ENCODE measurements at places on chromosomes 1 and 21.

DNA sequence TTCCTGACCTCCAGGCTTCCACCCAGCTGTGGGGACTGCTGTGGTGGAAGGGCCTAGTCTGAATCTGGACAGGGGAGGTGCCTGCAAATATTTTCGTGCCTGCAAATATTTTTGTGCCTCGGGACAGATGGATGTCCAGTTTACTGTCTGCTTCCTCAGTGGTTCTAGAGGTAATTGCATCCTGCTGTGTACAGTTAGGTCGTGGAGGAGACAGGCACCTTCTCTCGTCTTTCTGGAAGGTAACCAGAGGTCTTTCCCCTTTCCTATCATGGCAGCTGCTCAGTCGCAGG, 53.8 kb upstream of the TINAGL1 start:
- no peak for DNase-seq

GRCh38 chr21:42837421-42838211, 41.7 kb downstream of the WDR4 start:
- DNase-seq = no peak

GRCh38 chr1:9275567-9276034, 17.1 kb upstream of the SPSB1 start:
- DNase-seq = peak; percentile 79

DNA sequence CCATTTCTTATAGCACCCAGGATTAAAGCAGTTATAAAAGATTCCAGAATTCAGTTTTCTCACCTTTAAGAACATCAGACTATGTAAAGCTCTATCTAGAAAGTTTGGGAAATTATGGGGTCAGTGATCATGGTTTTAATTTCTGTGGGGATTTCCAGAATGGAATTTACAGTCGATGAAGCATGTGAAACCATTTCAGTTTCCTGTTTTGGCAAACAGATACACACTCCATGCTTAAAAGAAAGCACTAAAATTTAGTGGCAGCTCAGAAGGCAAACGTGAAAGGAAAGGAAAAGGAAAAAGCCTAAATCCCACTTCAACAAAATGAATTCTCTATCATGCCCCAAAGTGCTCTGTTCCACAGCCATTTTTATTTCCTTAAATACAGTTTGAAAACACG, 60.4 kb downstream of the FYB2 start:
- no peak for DNase-seq

DNA sequence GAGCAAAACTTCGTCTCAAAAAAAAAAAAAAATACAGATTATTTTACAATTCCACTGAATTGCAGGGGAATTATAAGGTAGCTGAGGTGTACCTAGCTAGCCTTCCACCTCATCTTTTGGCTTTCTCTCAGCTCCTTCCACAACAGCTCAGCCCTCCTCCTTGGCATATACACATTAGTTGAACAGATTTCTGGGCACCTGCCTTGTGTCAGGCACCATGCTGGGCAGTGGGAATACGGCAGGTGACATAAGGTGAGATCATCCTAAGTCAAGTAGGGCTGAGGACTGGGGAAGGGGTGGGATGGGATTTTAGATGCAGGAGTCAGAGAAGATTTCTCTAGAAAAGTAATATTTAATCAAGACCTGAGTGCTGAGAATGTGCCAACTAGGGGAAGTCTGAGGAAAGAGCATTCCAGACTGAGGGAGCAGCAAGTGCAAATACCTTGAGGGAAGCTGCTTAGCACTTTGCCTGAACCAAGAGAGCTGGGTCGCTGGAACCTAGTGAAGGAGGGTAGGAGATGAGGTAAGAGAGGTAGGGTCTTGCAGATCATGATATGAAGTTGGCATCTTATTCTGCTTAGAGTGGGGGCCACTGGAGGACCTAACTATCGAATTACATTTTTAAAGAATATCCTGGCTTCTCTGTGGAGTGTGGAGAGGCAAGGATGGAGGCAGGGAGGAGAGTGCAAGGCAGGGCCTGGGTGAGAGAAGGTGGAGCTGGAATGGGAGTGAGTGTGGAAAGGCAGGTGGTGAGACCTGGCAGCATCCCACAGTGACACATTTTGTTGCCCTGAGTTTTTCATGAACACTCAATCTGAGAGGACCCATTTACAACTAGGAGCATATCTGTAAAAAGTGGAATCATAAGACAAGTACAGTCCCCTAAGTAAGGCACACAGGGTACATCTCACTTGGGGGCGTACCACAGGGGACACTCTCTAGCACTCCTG, 28.2 kb downstream of the LAMC2 start:
- no peak for DNase-seq

GRCh38 chr1:85201340-85202091, 700 bp upstream of the SYDE2 start:
- peak; percentile 59 for DNase-seq

DNA sequence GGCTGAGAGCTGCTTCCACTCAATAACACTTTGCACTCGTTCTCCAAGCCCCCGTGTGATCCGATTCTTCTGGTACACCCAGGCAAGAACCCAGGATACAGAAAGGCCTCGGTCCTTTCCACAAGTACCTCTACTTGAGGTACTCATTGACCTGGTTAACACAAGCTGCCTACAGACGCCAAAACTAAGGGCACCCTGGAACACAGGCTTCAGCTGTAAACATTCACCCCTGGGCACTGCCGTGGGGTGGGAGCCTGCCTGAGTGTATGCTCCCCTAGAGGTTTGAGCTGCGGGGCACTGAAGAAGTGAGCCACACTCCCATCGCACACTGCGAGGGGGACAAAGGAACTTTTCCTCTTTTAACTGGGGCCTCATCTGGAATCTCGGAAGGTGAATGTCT, 30.5 kb downstream of the LRRC3 start:
- no peak for DNase-seq

- DNase-seq = no peak
Observed at GRCh38 chr21:43684424-43684823, 25.1 kb downstream of the RRP1B start.

DNA sequence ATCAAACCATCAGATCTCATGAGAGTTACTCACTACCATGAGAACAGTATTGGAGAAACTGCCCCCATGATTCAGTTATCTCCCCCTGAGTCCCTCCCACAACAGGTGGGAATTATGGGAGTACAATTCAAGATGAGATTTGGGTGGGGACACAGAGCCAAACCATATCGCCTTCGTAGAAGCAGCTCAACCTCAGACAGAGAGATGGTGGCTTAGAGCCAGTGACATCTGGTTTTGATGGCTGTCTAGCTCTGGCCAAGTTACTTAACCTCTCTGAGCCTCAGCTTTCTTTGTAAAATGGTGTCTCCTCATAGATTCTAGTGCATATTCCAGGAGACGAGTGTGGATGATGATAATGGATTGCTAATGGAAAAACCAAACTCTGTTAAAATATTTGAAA, 27.2 kb downstream of the MX1 start:
- no peak for DNase-seq

- no peak for DNase-seq
Observed at GRCh38 chr1:216005916-216006315, 417.3 kb downstream of the USH2A start.

DNA sequence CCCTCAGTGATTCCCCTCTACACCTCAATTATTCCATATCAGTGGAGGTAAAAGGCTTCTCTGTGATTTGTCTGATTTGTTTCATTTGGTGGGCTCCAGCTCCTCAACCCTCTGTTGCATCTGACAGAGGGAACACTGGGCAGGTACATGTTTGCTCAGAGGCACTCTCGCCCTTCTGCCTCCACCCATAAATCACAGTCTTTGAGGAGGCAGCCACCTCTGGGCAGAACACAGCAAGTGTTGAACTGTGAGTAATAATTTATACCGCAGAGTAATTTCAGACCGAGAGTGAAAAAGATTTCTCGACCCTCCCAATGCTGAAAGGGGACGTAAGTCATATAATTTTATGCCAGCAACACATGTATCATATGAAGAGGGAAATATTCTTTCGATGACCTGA, 330.1 kb upstream of the PBX1 start:
- DNase-seq = no peak

DNA sequence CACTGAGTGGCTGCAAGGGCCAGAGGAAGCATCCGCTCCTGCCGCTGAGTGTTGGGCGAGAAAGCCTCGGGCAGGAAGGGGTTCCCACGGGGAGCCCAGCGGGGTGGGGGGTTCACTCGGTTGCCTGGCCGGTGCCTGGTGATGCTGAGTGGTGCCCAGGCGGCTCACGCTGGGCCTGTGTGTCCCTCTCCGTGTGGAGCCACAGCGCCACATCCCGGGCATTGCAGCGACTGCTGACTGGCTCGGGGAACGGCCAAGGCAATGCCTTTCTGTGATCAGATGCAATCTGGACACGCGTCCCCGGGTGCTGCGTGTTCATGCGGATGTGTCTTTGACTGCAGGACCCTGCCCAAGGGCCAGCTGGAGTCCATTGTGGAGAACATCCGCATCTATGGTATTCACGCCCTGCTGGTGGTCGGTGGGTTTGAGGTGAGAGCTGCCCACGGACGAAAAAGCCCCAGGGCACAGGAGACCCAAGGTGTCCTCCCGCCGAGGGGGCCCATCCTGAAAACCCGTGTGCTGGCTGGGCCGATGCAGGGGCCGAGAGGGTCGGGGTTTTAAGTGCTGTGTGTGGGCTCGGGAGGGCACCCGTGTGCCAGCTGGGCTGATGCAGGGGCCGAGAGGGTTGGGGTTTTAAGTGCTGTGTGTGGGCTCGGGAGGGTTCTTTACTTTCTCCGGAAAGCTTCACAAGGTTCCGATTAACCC, 16.4 kb downstream of the CFAP410 start:
- no peak for DNase-seq

DNA sequence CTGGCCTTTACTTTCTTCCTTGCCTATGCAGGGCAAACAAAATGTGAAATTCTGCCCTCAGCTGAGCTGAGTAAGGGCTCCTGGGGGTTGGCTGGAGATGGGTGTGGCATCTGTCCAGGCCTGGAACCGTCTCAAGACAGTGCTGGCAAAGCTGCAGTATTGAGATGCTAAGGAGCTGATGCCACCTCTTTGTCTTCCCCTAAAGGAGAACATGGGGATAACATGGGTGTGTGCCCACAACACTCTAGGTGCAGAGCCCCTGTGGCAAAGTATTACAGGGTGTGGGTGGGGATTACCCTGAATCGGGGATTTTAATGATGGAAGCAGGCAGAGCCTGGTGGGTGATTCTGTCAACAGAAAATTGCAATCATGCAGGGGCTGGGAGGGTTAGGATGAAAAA, 2.5 kb upstream of the ST3GAL3 start:
- no peak for DNase-seq

DNA sequence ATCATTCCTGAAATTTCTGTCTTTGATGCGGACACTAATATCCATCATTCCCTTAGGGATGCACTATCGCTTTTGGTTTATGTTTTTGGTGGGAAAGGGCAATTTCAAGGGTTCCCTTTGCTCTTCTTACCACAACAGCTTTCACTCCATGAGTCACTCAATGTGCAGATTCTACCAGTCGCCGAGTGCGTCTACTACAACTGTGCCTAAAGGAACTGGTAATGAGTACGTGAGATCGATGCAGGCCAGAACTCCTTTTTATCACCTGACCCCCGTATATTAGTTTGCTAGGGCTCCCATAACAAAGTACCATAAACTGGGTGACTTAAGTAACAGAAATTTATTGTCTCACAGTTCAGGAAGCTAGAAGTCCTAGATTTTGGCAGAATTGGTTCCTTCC, 27.5 kb upstream of the TMEM54 start:
- no peak for DNase-seq

DNA sequence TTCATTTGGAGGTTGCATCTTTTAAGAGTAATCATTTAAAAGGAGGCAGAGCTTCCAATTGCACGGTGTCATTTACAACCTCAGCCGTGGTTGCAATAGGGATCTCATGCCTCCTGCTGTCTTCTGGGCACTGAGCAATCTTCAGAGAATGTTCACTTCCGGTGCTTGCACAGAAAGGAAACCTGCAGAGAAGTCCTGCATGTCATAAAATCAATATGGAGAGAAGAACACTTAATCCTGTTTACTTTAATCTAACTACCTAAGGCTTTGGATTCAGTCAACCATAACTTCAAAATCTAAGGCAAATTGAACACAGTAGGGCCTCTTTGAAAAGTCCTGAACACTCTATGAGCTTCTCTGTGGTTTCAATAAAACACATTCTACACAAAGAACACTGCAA, 11.3 kb upstream of the MAP10 start:
- DNase-seq = no peak

DNA sequence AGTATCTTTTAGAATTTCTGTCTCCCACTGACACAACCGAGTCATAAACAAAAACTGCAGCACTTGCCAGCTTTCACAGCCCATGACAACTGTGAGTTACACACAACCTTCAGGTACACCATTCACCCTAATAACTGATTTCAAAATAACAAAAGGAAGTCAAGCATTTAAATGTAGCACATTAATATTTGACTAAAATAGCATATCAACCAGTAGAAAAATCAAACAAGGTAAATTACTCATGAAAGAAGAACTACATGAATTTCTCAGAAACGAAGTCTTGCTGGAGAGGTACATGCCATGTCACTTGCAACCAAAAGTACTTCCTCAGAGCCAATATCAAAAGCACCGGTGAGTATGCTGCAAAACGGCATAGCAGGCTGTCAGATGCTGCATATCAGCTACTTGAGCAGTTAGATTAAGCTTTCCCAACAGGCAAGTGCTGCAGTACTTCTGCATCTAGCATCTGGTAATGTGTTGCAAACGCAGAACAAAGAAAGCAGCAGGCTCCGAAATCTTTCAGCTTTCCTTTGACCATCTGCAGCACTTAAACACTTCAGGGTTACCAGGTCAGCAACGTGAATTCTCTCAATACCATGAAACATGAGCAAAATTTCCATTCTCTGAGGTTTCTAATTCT, 223.2 kb downstream of the SMYD3 start:
- DNase-seq = no peak

DNA sequence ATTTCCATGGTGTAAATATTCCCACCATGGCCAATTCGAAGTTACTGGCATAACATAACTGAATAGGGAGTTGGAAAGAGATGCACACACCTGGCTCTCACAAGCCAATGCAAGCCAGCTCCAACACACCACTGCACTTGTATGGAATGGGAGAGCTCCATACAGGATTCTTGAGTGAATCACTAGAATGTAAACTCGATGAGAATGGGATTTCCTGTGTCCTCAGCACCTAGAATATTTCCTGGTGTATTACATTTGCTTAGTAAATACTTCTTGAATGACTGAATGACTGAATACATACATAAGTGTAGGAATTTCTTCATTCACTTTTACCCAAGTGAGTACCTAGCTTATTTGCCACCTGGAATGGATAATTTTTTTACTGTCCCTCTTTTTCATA, 16.2 kb upstream of the PPIE start:
- no peak for DNase-seq

DNA sequence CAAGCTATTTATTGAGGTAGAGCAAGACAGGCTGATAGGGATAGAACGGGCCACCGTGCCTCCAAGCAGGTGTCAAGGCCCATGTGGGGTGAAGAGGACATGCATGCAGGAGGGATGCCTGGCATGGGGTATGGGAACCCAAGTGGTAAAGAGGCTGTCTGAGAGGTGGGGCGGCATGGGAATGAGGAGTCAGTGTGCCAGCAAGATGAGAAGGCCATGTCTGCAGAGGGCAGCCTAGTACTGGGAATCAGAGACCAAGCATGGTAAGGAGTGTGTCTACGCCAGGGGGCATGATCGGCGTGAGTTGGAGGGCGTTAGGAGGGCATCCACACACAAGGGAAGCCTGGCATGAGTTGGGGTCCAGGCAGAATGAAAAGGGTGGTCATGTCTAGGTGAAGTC, 303.7 kb upstream of the PLD5 start:
- DNase-seq = no peak

Measured in activated CD8-positive, alpha-beta memory T cell treated with anti-CD3 and anti-CD28 coated beads for 4 hours (primary cell).